Glomerular endothelial cell (primary cell): ENCODE measurements at places on chromosomes 5 and 9. TPM values are rescaled to one million over a fixed set of nuclear protein-coding genes. Genes with fewer than 3 reads are reported as not detected.

DNA sequence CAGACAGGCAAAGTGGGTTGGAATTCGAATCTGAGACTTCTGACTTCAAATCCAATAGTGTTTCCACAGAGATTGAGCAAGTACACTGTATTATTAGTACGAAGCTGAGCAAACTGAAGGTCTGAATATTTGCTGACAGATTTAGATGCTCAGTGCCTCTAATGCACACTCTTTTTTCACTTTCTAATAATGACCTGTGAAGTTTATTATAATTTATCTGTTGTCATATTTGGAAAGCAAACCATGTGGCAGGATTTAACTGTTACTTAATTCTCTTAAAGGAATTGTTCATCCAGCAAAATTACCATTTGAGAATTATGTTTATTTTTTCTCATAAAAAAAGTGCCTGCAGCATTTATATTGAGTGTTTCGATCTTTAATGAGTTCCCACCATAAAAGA, 277.3 kb downstream of the DMRT2 start:
- no peak for DNase-seq

Gene KCNMB1
- total RNA-seq = not detected in 2 replicates

Gene OR13C2
- total RNA-seq = not detected in 2 replicates

DNA sequence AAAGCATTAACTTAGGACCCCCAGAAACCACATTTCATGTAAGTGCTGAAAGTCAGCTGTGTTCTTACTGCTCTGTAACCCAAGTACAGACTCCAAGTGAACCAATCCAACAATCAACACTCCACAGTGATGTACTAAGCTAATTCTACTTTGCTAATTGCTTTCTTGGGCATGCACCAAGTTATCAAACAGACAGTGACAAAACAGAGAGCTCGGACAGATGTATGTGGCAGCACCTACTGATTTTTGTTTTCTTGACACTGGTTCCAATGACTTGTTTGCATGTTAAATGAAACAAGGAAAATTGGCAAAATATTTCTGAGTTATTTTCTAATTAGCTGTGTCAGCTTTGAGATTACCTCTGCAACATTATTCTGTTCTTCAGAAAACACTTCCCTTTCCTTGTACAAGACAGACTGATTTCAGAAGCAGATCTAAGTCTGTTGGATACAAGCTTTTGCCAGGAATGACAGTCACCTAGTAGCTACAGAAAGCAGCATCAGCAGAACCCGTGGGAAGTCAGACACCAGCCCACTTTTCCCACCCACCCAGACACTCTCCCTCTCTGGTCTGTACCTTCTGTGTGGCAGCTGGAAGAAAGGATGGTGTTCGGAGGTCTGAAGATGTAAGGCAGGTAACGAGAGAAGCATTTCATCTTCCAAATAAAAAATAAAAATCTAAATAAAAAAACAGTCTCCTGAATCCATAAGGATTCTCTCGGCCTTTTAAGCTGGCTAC, 176.7 kb upstream of the PPP2R2B start:
- DNase-seq = no peak

Gene C7
- total RNA-seq = 0.12 TPM in 1 of 2 replicates, not detected in the other

Gene CDKN2B-AS1
- 2.9 and 7.1 TPM in 2 replicates for total RNA-seq

Gene DRD1
- total RNA-seq = not detected in 2 replicates

GRCh38 chr5:141491323-141492167, 2.7 kb downstream of the PCDHGC5 start:
- no peak for DNase-seq

DNA sequence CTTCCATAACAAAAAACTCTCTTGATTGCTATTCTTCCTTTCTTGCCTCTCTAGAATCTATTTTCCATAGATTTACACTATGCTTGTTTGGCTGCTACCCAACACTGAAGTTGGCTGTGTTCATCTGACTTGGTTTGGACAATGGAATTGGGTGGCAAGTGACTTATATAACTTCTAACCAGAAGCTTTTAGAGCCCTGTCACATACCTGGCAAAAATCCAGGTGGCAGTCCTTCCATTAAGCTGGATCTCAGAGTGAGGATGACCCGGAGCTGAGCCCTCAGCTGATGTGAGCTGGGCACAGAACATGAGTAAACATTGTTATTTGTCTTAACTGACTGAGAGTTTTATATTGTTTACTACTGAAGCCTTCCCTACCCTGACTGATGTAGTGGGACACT, 225.7 kb downstream of the TLR4 start:
- no peak for DNase-seq

- no peak for DNase-seq
Observed at GRCh38 chr5:64688965-64689364, 1.3 kb upstream of the SHISAL2B start.

DNA sequence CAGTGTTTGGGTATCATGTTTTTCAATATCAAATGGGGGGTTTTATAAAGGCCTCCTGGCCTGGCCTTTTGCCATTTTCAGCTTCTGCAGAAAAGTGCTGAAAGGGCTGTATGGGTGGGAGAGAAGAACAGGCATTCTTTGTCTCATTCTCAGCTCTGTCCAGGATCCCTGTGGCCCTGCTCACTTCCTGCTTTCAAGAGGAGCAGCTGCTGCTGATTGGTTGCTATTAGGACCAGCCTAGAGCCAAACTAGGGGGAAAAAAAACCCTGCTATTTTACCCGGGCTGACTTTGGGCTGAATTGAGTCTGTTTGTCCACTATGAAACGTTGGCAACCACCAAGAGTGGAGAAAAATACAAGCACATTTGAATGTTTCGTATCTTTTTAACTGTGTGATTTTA, 117.1 kb downstream of the CMYA5 start:
- DNase-seq = no peak

DNA sequence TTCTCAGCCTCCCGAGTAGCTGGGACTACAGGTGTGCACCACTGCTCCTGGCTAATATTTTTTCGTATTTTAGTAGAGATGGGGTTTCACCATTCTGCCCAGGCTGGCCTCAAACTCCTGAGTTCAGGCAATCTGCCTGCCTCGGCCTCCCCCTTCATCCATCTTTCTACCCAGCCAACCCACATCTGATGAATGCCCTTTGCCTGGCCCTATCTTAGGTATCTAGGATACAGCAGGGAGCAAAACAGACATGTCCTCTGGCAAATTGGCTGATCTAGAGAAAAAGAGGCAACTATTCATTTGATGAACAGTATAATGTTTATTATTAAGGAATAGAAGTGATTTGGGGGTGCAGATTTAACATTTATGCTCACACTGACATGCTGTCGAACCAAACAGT, 123.0 kb downstream of the TRIO start:
- DNase-seq = no peak
